GM06990 (cell line): ENCODE measurements at places on chromosomes 4 and X.

DNA sequence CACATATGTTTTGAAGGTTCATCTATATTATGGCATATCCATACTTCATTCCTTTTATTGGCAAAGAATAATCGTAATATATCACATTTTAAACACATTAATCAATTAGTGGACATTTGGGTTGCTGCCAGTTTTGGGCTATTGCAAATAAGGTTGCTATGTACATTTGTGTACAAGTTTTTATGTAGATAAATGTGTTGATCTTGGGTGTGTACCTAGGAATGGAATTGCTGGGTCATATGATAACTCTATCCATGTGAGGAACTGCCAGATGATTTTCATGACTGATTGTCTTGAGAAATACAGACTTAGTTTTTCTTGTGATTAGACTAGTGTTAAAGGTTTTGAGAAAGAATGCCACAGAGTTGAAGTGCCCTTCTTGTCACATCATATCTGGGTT lies 99.2 kb upstream of the RAB40AL start:
- DNase-seq, result no peak

DNA sequence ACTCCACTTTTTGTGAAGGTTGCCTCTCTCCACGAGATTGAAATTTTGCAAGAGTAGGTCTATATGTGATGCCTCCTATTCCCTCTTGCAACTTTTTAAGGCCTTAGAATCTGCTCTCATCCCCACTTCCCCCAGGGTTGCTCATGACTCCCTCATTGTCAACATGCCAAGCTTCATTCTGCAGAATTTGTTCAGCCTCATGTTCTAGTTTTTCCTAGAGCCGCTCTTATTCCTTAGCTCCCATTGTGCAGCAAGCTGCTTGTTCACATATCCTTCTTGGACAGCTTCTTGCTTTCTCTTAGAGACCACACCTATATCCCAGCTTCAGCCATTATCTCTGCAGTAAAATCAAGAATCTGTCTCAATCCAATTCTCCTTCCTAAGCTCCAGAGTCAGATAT lies 82.4 kb downstream of the CNGA2 start:
- no peak for DNase-seq

- no peak for DNase-seq
Observed at GRCh38 chr4:86043755-86044592, 315.9 kb downstream of the MAPK10 start.

GRCh38 chr4:174037631-174038030 lies 245.8 kb downstream of the FBXO8 start:
- DNase-seq, result no peak

DNA sequence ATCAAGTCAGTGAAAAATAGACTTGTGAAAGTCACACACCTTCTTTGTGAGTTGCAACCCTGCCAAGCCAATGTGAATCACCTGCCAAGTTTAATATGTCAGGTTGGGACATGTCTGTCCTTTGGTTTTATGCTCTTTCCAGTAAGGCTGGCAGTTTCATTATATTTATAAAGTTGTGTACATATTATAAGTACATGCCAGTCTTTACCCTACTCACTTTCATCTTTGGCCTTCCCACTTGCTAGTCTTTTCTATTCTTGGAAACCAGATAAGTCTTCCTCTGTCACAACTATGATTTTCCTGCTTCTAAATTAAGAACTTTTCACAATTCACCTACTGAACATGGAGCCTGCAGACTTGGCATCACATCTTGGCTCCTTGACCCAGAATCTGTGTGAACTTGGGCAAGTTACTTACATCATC lies 680.7 kb upstream of the BOD1L1 start:
- no peak for DNase-seq

DNA sequence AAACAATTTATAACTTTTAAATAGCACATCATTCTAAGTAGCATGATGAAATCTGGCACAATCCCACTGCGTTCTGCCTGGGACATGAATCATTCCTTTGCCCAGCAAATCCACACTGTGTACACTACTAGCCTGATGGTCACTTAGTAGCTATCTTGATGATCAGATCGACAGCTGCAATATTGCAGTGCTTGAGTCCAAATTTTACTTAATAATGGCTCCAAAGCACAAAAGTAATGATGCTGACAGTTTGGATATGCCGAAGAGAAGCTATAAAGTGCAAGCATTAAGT lies 86.6 kb upstream of the NPNT start:
- no peak for DNase-seq

DNA sequence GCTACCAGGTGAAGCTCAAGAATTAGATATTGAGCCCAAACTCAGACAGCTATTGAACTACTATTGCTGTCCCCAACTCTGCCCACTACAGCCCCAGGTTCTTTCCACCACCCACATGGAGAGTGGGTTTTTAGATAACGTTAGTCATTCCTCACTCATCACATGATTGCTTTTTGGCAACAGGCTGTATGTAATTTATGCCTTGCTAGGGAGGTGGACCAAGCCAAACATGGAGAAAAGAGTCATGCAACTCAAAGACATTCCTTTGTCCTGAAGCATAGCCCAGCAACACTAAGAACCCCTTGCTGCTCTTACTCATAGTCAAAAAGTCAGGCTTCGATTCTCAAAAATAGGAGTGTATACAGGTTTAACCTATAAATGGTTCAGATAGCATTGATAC lies 275.9 kb upstream of the VCX3A start:
- DNase-seq, result no peak

GRCh38 chr4:84905646-84906045 lies 60.8 kb downstream of the WDFY3 start:
- no peak for DNase-seq

DNA sequence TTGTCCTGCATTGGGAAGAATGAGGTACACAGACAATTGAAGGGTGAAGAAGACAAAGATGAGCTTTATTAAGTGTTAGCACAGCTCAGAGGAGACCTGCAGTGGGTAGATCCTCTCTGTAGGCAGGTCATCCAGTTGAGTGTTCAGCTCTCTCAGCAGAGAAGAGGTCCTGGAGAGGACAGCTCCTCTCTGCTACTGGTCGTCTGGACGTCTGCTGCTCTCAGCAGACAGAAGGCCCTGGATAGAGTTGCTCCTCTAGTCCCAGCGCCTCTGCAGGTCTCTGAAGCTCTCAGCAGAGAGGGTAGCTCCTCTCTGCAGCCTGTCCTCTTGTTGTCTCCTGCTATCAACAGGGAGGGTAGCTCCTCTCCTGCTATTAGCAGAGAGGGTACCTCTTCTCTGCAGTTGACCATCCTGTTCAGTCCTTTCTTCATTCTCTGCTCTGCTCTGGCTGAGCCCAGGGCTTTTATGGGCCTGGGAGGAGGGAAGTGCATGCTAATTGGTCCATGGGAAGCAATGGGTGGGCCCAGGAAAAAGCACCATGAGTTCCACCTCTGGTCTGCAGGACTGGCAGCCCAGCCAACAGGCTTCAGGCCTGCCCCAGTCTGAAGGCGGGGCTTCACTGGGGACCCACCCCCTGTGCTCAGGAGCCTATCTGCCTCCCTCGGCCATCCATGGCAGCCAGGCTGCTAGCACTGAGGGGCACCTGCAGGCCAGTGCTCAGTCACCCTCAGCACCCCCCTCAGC lies 54.1 kb upstream of the IBSP start:
- DNase-seq, result no peak

- no peak for DNase-seq
Observed at GRCh38 chr4:69713593-69713992, 46.8 kb downstream of the SULT1B1 start.

DNA sequence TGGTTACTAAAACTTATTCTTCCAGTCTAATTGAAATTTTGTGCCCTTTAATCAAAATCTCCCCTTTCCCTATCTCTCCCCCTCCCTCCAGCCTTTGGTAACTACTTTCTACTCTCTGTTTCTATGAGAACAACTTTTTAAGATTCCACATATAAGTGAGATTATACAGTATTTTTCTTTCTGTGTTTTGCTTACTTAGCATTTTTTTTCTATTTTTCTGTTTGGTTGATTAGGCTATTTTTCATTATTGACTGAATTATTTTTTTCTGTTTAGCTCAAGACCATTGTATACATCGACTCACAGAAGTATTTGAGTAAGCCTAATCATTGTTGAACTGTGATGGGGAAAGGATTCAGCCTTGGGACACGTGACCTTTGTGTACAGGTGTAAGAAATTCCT lies 116.4 kb downstream of the PHEX start:
- DNase-seq, result no peak

DNA sequence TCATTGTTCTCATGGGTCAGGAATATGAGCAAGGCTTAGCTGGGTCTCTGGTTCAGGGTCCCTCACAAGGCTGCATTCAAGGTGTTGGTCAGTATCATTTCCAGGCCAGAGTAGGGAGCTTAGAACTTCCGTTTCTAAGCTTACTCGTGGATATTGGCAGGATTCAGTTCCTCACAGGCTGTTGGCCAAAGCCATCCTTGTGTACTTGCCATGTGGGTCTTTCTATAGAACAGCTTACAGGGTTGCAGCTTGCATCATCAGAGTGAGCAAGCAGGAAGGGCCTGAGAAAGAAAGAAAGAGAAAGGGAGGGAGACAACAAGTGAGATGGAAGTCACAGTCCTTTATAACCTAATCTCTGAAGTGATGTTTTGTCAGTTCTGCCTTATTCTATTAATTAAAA lies 5.1 kb upstream of the LIMCH1 start:
- DNase-seq, result no peak

DNA sequence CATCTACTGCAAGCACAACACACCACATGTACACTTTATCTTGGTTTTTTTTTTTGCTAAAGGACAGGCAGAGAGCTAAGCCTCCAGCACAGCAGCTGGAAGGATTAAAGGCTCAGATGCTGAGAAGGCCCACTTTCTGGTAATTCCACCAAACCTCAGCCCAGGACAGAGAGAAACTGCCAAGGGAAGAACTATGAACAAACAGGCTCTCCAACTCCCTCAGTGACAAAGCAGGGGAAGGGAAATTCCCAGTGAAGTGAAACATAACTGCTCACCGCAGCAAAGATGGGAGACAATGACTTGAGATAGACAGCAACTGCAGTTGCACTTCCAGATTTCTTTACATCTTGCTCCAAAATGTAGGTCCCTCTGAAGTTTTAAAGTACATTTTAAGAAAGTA lies 4.8 kb downstream of the PROM1 start:
- no peak for DNase-seq

GRCh38 chr4:138406876-138407275 lies 164.7 kb upstream of the SLC7A11 start:
- no peak for DNase-seq

GRCh38 chrX:103629318-103630170 lies 769 bp downstream of the TCEAL1 start:
- peak; percentile 50 for DNase-seq

DNA sequence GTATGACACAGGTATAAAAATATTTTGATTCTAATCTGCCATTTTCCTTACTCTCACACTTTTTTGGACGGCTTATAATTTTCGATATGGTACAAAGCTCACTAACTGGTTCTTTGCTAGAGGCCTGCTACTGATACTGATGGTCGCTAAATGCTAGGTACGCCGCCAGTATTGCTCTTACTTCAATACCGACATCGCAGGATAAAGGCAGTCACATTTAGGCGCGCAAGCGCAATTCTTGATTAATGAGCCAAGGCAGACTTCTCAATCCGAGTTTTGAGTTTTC lies 557 bp upstream of the USP38 start:
- no peak for DNase-seq

DNA sequence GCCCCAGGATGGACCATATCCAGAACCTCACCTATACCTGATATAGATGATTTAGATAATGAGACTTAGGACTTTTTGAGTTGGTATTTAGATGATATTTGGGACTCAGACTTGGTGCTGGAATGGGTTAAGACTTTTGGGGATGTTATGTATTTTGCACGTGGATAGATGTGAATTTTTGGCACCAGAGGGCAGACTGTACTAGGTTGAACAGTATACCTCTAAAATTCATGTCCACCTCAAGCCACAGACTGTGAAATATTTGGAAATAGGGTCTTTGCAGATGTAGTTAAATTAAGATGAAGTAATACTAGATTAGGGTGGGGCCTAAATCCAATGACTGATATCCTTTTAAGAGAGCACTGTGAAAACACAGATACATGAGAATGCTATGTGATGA lies 15.6 kb downstream of the RBM41 start:
- DNase-seq, result no peak

DNA sequence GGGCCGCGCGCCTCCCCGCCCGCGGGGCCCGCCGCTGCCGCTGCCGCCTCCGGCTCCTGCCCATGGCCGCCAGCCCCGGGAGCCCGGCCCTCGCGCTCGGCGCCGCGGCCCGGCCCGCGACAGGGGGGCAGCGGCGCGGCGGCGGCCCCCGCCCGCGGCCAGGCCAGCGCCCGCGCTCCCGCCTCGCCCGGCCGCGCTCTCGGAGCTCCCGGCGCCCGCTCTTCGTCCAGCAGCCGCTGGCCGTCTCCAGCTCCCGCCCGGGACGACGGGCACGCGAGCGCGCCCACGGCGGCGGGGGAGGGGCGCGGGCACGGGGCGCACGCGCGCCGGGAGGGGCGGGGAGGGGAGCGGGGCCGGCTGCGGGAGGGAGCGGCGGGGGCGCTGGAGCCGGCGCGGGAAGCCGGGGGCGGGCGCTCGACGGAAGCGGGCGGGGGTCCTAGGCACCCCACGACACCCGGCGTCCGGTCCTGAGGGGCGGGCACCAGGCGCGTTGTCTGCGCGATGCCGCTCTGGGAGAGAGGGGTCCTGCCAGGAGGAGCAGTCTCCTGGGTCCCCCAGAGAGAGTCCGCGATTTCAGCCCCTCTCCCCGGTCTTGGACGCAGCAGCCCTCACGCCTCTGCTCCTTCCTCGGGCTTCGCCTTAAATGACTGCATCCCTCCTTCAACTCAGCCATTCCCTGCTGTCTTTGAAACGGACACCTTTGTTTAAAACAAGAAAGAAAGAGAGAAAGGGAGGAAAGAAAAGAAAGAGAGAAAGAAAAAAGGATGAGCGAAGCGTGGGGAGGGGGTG lies 490 bp upstream of the PDZD4 start:
- no peak for DNase-seq

DNA sequence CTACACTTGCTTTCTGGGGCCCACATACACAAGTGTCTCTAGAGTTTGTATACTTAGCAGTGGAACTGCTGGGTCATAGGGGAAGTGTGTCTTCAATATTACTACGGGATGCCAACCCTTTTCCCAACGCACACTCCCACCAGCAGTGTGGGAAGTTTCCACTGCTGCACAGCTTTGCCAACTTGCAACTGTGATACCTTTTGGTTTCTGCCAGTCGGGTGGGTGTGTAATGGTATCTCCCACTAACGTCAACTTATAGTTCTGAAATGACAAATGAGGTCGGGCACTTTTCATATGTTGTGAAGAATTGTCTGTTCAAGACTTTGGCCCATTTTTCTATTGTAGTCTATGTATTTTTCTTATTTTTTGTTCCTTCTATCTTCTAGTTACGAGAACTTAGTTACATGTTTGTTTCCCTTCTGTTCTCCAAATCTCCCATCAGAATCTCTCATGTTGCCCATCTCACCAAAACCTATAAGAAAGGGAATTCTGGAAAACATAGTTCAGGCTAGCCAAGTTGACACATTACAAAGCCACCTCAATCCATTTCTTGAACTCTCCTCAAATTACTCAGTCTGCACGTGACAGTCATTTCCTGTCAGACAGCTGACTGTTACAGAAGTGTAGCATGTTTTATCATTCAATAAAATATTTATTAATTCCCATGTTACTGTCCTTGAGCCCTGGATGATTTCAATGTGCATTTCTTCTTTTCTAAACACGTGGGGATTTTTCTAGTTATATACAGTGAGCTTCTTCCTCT lies 30.7 kb downstream of the PNMA6E start:
- no peak for DNase-seq
